ENCODE measurements at places on chromosomes 1 and 21. TPM values are rescaled to one million over a fixed set of nuclear protein-coding genes. Genes with fewer than 3 reads are reported as not detected.

- H3K36me3 ChIP-seq: no peaks in the 10 kb centered on the region
- H3K4me1 ChIP-seq: no peaks in the 10 kb centered on the region
- H3K4me3 ChIP-seq: no peak overlapping the region
- no peaks in the 10 kb centered on the region for H3K27me3 ChIP-seq
Measured at GRCh38 chr1:117698398-117699160, 92.7 kb downstream of the TENT5C start.

GJB4 gene
- not detected for total RNA-seq

GRCh38 chr1:3312898-3313575 lies 141.4 kb upstream of the ARHGEF16 start:
- DNase-seq: peak; percentile 94
- H3K4me3 ChIP-seq: no peak overlapping the region
- peaks cover 28% of the 10 kb centered on the region for H3K4me1 ChIP-seq
- no peaks in the 10 kb centered on the region for H3K36me3 ChIP-seq
- no peaks in the 10 kb centered on the region for H3K27me3 ChIP-seq
- peak overlapping the region; percentile 87 for H3K27ac ChIP-seq

TAS1R1 gene
- 0.11 TPM for total RNA-seq

GRCh38 chr1:41622859-41623732 lies 138.6 kb upstream of the EDN2 start:
- H3K27ac ChIP-seq: no peak overlapping the region
- no peak overlapping the region for H3K4me3 ChIP-seq
- H3K36me3 ChIP-seq: no peaks in the 10 kb centered on the region
- H3K4me1 ChIP-seq: peaks cover 31% of the 10 kb centered on the region
- no peaks in the 10 kb centered on the region for H3K27me3 ChIP-seq
- no peak for DNase-seq

- no peak overlapping the region for H3K27ac ChIP-seq
- H3K4me3 ChIP-seq: no peak overlapping the region
- no peaks in the 10 kb centered on the region for H3K4me1 ChIP-seq
- DNase-seq: no peak
Measured at GRCh38 chr1:227654858-227655752, 80.0 kb downstream of the JMJD4 start.

DNA sequence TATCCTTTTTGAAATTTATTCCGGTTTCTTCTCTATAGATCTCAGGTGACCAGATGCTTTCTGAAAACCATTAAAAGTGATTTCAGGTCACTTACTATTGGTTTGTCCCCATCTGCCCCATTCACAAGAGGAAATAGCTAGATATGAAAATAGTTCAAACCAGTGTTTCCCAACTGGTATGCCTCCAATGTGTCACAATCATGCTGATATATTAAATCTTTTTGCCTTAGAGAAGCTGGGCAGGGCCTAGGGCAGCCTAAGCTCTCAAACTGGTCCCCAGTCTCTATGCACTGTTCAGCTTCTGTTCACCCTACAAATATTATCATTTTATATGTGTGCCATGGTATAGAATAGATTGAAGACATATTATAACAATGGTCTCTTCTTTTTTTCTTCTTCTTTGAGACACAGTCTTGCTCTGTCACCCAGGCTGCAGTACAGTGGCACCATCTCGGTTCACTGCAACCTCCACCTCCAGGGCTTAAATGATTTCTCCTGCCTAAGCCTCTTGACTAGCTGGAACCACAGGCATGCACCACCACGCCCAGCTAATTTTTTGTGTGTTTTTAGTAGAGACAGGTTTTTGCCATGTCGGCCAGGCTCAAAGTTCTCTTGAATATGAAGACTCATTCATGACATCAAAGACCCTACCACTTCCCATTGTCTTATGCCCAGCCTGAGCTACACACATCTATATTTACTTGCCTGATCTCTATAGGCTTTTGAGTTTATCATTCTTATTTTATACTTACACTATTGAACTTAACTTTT lies 15.7 kb downstream of the PTPN22 start:
- no peak for DNase-seq
- H3K4me1 ChIP-seq: no peaks in the 10 kb centered on the region
- H3K27ac ChIP-seq: no peak overlapping the region
- H3K27me3 ChIP-seq: no peaks in the 10 kb centered on the region

SYCP1 gene
- not detected for total RNA-seq

DNA sequence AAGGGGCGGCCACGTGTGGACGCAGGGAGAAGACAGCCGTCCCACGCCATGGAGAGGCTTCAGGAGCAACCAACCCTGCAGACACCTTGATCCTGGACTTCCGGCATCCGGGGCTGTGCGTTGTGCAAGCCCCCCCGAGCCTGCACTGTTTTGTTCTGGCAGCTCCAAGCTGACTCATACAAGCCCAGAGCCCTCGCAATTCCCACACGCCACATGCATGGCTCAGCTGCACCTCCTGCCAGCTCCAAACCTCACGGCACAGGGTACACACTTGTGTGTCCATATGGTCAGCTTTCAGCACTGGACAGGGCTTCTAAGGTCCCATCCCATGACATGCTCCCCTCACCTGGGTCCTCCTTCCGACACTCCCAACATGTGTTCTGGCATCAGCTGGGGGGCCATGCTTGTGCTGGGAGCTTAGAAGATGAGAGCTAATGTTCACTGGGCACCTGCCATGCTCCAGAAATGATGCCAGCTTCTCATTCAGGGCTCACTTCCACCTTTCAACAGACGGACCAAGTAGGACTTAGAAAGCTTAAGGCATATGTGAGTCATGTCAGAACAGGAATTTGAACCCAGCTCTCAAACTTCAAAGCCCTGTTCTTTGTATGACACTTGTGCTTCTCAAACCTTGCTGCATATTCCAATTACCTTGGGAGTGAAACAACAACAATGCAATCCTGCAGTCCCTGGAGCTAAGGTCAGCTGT lies 137.3 kb downstream of the PGBD5 start:
- H3K4me3 ChIP-seq: no peak overlapping the region
- no peaks in the 10 kb centered on the region for H3K27me3 ChIP-seq
- peak; percentile 54 for DNase-seq

DNA sequence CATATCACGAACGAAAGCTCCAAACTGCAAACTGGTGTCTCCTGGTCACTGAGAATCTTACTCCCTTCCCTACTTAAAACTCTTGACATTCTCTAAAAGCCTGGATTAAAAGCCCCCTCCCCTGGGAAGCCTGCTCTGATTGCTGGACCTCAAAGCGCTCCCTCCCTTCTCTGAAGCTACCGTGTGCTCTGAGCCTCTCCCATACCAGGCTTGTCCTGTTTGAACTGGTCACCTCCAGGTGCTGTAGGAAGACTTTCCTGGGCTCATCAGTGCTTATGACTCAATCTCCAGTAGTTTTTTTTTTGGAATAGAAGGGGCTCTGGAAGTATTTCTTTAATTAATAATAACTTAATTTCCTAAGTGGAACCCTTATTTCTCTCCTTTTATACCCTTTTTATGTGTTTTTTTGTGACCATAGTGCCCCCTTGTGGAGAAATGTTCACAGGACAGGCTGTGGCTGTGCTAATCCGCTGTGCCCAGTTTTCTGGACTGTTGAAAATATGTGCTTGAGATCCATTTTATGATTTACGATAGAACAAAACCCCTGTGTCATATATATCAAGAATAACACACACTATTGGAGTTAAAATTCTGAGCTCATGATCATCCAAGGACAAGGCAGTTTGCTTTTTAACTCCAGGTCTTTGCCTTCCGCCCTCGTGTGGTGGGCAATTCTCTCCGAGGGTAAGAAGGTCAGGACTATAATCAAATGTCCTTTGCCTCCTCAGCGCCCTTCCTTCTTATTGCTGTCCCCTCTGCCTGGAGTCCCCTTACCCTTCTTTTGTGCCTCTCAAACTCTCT lies 16.9 kb downstream of the MTARC1 start:
- no peaks in the 10 kb centered on the region for H3K27me3 ChIP-seq
- H3K36me3 ChIP-seq: peaks cover 6% of the 10 kb centered on the region
- no peak overlapping the region for H3K27ac ChIP-seq
- peaks cover 7% of the 10 kb centered on the region for H3K4me1 ChIP-seq
- DNase-seq: no peak

A3GALT2 gene
- not detected for total RNA-seq

GRCh38 chr1:246785494-246786111 lies 61.4 kb downstream of the SCCPDH start:
- H3K4me1 ChIP-seq: peaks cover 16% of the 10 kb centered on the region
- H3K4me3 ChIP-seq: no peak overlapping the region
- DNase-seq: no peak
- no peak overlapping the region for H3K27ac ChIP-seq

DNA sequence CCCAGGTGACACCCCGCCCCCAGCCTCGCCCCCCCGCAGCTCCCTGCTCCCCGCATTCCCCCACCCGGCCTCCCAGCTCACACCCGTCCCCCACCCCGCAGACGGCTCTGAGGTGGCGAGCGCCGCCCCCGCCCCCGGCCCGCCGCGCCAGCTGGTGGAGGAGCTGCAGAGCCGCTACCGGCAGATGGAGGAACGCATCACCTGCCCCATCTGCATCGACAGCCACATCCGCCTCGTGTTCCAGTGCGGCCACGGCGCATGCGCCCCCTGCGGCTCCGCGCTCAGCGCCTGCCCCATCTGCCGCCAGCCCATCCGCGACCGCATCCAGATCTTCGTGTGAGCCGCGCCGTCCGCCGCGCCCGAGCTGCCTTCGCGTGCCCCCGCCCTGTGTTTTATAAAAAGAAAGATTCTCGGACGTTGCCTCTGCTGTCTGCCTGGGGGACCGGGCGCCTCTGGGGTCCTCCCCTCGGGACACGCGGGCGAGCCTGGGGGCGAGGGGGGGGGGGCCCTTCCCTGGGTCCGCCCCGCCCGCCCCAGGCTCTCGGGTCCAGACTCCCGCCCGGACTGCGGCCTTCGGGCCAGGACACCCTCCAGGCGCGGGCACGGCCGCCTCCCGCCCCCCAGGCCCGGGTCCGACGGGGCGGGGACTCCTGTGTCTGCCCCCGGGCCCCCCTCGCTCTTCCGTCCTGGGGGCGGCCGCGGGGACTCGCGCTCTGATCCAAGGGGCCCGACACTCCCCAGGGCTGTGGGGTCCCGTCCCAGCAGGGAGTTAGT lies 1.6 kb upstream of the MMP23B start:
- peaks cover 32% of the 10 kb centered on the region for H3K27me3 ChIP-seq
- H3K4me1 ChIP-seq: peaks cover 18% of the 10 kb centered on the region
- H3K27ac ChIP-seq: peak overlapping the region; percentile 88
- H3K36me3 ChIP-seq: peaks cover 14% of the 10 kb centered on the region
- peak overlapping the region; percentile 27 for H3K4me3 ChIP-seq

DNA sequence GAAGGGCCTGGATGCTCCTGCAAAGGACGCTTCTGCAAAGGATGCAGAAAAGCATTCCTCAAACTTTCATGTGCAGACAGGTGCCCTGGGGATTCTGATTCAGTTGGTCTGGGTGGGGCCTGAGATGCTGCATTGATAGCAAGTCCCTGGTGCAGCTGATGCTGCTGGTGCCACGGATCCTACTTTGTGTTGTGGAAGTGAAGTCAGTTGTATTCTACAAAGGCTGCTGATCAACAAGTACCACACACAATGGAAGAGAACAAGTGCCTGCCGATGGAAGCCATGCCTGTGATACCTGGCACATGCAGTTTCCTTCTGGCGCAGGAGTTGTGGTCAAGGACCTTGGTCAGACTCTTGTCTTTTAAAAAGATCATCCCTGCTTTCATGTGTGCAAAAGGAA lies 478.8 kb downstream of the CAMTA1 start:
- DNase-seq: no peak
- no peaks in the 10 kb centered on the region for H3K36me3 ChIP-seq
- no peaks in the 10 kb centered on the region for H3K4me1 ChIP-seq
- H3K27me3 ChIP-seq: no peaks in the 10 kb centered on the region

DNA sequence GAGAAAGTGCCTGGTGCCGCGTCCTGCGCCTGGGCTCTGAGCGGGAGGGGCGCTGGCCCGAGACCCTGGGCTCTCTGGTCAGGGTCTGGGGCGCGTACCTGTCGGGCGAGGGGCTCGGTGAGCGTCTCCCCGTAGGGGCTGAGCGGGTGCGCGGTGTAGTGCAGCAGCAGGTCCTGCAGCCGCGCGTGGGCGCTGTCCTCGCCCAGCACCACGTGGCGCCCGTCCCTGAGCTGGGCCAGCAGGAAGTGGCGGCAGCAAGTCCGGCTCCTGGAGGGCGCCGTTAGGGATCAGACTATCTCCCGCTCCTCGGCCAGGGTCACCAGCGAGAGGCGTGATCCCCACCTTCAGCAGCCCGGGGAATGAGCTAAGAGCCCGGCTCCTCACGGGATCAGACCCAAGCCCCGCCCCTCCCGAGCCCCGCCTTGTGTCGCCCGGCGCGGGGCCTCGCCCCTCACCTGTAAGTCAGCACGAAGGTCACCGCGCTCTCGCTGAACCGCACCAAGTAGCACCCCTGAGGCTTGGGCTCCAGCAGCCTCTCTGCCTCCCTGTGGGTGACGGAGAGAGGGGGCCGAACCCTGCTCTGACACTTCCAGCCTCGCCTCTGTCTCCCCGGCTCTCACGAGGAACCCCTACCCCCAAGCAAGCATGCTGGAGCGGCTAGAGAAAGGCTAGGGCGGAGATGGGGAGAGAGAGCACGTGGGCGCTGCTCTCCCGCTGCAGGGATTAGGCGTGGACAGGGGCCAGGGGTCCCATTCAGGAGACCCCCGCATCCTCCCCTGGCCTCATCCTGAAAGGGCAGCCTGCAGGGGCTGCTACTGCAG lies 2.7 kb downstream of the SH2D2A start:
- H3K4me1 ChIP-seq: peaks cover 20% of the 10 kb centered on the region
- H3K27me3 ChIP-seq: no peaks in the 10 kb centered on the region
- DNase-seq: peak; percentile 72
- peak overlapping the region; percentile 50 for H3K4me3 ChIP-seq

IL6R gene
- 110 TPM for total RNA-seq

DNA sequence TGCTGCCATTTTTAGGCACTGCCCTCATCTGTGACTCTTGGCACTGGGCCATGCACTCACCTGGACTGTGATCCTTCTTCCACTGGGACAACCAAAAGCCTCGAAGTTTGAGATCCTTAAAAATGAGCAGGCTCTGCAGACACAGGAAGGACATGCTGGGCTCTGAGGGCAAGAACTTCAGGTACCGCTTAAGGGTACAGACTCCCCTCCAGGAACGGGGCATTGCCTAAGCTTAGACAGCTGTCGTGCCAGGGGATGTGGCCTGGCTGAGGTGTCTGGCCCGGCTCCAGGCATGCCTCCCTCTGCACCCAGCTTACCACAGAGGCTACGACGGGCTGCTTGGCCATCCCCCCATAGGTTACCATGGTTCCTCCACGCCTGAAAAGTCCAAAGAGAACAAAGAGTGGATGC lies 14.2 kb upstream of the SRSF4 start:
- H3K36me3 ChIP-seq: peaks cover 5% of the 10 kb centered on the region
- no peak for DNase-seq
- H3K27ac ChIP-seq: no peak overlapping the region
- no peaks in the 10 kb centered on the region for H3K27me3 ChIP-seq
- H3K4me1 ChIP-seq: no peaks in the 10 kb centered on the region

DNA sequence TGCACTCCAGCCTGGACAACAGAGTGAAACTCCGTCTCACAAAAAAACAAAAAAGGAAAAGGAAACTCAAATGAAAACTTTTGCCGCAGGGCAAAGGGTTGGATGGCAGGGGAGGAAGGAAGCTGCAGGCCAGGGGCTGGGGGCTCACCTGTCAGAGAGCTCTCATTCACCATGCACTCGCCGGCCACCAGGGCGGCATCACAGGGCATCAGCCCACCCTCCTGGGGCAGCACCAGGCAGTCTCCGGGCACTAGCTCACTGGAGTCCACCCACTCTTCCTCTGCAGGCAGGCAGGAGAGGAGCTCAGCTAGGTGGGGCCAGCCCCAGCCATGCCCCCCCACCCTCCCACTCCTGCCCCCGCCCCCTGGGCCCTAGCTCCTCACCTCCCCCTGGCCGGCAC lies 11.9 kb downstream of the ATP13A2 start:
- no peak overlapping the region for H3K27ac ChIP-seq
- H3K36me3 ChIP-seq: peaks cover 58% of the 10 kb centered on the region
- H3K27me3 ChIP-seq: no peaks in the 10 kb centered on the region
- DNase-seq: no peak

- H3K4me3 ChIP-seq: no peak overlapping the region
- H3K27ac ChIP-seq: no peak overlapping the region
- no peaks in the 10 kb centered on the region for H3K36me3 ChIP-seq
Measured at GRCh38 chr1:203612932-203613682, 13.5 kb upstream of the ATP2B4 start.

All from upper lobe of left lung (tissue), 6 donors.